ENCODE measurements at places on chromosomes 4 and X.

DNA sequence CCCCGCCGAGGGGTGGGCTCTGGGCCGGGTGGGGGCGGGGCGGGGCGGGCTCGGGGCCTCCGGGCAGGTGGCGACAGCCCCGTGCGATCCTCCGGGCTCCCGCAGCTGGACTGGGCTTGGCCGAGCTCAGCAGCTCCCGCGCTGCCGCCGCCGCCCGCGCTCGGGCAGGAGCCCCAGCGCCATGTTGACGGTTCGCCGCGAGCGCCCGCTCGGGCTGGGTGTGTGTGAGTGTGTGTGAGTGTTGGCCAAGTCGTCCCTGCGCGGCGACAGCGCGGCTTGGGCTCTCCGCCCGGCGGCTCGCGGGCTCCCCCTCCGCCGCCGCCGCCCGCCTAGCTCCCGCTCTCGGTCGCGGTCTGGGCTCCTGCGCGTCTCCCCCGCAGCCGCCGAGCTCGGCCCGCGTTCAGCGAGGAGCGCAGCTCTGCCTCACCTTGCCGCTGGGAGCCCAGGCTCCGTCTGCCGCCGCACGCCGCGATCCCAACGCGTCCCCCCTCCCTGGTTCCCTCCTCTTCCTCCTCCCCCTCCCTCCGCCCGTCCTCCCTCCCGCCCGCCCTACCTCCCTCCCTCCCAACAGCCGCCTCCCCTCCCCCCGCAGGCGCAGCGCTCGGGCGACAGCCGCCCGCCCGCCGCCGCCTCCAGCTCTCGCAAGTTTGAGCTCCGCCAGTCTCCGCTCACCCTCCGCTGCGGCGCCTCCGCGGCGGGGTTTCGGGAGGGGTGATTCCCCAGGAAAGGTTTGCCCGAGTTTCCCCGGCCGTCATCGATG, at the start of gene BCOR:
Gene BCOR, minus strand, starts transcription at position 455 of the 760 bp plus-strand sequence. CDS start 20,029 bp downstream, outside the sequence.
- peak; percentile 63 for DNase-seq

GRCh38 chrX:112645774-112646173, 34.0 kb downstream of the LHFPL1 start:
- DNase-seq, result no peak

DNA sequence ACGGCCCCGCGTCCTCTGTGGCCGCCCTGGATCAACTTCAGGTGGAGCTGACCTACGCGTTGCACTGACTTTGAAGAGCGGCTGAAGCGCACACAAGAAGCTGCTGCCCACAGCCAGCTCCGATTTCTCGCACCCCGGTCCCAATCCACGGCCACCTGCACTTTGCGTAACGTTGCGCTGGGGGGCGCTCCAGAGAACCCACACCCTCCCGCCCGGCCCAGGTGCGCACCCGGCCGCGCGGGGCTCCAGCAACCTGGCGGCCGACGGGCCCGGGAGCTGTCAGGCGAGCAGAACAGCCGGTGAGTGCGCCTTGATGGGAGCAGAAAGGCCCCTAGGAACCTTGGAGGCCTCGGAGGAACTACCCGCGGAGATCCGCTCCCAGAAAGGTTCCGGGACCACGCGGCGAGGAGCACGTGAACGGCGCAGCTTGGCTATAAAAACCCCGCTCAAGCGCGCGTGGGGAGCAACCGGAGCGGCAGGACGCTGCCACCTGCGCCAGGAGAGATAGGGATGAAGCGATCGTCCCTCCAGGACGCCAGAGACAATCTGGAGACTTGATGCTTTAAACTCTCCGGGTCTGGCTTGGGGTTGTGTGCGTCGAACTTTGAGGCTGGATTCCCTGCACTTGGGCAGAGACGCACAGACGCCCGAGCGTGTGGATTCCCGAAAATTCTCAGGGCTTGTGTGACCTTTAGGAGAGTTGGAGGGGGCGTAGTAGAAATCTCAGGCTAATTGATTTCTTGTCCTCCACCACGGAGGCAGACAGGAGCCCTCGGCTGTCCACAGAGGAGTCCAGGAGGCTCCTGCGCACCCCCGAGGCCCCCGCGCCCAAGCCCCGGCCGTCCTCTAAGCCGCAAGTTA, 591 bp upstream of the NWD2 start:
- peak; percentile 31 for DNase-seq

DNA sequence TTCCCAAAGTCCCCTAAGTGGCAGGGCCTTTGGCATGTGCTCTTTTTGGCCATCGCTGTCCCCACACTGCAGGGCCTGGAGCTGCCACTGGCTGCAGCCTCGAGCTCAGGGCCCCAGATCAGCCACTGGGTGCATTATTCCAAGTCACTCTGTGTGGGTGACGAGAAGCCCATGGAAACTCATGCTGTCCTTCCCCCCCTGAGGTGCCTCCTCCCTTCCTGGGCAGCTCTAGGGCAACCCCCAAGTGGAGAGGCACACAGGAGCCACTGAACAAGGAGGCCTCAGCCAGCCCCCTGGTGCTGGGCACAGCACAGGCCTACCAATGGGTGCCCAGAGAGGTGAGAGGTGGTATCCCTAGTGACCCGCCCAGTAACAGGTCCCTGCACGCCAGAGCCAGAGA, 84.5 kb downstream of the PPP2R2C start:
- no peak for DNase-seq

- DNase-seq, result no peak
Measured at GRCh38 chr4:16417198-16417597, 190.9 kb upstream of the TAPT1 start.

DNA sequence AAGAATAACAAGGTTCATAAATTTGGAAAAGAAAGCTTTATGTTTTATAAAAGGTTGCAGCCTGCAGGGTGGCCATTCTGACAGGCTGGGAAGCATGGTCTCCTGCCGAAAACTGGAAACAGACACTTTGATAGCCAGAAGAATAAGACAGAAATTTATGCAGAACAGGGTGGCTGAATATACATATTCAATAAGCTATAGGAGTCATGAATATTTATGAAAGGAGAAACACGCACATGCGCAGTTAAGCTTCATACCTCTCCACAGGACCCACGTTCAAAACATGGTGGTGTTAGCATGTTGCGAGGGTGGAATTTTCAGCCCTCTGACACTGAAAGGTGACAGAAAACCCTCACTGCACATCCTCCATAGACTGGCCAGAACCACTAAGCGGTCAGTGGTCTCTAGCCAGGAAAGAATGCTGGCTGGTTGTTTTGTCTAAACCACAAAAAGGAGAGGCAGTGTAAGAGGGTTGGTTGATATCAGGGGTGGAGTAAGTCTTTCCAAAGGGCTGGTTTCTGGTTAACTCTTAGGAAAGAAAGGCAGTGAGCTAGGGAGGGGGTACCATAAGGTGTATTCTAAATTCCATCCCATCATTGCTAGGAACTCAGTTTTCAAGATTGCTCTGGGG, 58.2 kb downstream of the ANXA10 start:
- no peak for DNase-seq

- DNase-seq, result no peak
Measured at GRCh38 chr4:7549866-7550265, 115.1 kb upstream of the PSAPL1 start.

Data from H1 (cell line).